ENCODE measurements at places on chromosomes 3 and 15.

GRCh38 chr3:23991683-23992628 lies 46.9 kb downstream of the NR1D2 start:
- DNase-seq, result no peak

DNA sequence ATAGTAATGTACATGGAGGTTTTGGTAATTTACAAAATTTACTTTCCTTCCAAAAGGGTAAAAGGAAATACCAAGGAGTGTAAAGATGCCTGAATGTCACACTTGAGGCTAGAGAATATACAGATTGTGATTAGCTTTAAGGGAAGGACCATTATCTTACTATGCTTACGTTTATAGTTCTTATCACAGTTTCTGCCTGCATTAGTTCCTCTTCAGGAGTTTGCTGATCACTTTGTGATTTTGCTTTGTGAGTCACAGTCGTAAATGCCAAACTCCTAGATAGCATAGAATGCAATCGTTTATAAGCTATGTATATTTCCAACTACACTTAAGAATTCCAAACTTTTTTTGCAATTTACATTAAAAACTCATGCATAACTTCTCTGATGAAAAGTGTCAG lies 1034.6 kb downstream of the DIPK2A start:
- DNase-seq, result no peak

GRCh38 chr3:21672303-21672702 lies 78.7 kb downstream of the ZNF385D start:
- DNase-seq, result no peak

GRCh38 chr15:57109005-57109404 lies 190.6 kb downstream of the TCF12 start:
- DNase-seq, result no peak

DNA sequence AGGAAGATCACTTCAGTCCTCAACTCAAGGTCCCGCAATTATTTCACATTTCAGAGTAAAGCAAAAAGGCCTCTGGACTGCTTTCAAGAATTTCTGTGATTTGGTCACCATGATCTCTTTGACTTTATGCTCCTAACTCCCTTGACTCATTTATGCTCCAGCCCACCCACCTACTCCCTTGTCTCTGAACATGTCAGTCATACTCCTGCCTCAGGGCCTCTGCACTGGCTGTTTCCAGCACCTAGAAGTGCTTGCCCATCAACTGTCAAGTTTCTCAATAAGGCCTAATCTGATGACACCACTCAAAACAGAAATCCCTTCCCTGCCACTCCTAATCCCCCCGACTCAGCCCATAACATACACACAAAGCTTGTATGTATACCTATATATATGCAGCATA lies 36.1 kb upstream of the CSPG5 start:
- no peak for DNase-seq

GRCh38 chr3:46970391-46971091 lies 6.0 kb downstream of the CCDC12 start:
- DNase-seq, result no peak

DNA sequence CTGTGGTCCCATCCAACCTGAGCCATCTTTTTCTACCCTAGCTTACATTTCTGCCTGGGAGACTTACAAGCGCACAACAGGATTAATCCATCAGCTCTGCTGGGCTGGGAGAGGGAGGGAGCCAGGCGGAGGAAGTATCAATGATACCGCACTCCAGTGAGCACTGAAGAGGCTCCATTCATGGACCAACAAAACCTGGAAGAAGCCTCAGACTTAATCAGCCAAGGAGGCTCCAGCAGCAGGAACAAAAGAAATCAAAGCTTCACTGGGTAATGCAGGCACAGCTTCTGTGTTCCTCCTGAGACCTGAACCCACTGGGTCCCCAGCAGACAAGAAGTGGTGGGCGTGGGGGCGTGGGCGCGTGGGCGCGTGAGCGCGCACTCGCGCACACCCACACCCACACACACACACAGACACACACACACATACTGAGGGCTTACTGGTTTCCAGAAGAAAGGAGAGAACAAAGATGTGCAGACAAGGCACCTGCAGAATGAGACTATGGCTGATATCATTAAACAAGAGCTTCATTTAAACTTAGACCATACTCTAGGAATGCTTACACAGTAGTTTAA lies 87.0 kb upstream of the BOC start:
- DNase-seq, result no peak

DNA sequence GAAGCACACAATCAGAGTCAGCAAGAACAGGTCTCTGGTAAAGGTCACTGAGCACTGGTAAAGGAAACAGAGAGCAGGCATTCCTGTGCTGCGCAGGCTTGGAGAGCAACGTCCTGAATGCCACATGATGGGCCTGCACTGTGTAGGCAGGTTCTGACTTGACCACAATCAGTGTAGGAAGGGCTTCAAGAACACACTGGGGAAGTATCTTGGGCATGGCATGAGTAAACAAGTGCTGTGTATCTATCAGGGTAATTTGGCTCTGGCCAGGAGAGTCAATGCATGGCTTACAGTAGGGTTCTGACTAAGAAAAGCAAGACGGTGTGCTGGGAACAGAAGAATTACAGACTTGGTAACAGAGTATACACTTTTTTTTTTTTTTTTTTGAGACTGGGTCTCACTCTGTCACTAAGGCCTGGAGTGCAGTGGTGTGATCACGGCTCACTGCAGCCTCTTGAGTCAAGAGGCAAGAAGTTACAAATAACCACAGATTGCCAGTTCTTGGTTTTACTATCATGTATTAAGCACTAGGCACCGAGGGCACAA lies 30.6 kb downstream of the TBC1D2B start:
- peak; percentile 54 for DNase-seq

GRCh38 chr3:141383555-141384129 lies 15.3 kb downstream of the ZBTB38 start:
- no peak for DNase-seq

GRCh38 chr3:169980055-169980454 lies 13.4 kb downstream of the SEC62 start:
- no peak for DNase-seq

- DNase-seq, result no peak
Observed at GRCh38 chr15:33508703-33509102, 197.9 kb downstream of the RYR3 start.

GRCh38 chr3:105822171-105823123 lies 46.4 kb downstream of the CBLB start:
- DNase-seq, result no peak

GRCh38 chr3:14231998-14232501 lies 53.4 kb downstream of the LSM3 start:
- DNase-seq, result no peak

DNA sequence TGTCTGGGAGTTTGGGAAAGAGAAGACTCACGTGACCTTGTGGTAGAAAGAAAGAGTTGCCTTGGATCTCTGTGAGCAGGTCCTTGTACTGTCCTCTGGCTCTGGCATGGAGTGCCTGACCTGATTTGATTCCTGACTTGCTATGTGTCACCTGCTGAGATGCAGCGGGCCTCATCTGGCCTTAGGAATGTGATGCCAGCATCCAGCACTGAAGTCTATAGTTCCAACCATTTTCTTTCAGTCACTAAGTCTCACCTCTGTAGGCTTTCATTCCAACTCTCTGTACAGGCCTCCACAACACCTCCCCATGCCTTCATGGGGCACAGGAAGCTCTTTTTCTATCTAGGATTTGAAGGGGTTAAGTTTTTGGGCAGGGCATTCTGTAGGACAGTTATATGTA lies 12.1 kb upstream of the OXSR1 start:
- no peak for DNase-seq

GRCh38 chr15:95822961-95823360 lies 507.5 kb upstream of the NR2F2 start:
- no peak for DNase-seq

DNA sequence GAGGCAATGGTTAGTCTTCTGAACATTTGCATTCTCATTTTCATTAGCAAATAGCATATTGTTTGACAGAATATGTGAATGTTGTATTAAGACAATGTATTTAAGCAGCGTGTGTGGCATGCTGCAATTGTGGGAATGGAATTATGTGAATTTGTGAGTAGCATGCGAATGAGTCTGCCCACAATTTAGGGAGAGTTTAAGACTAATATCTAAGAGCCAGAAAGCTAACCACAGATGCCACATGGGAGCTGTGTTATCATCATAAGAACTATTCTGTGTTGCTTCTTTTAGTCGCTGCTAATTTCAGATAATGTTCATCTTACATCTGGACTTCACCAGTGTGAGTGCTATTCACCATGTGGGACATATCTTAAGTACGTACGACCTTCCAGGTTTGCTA lies 494.5 kb downstream of the RBMS3 start:
- DNase-seq, result no peak

DNA sequence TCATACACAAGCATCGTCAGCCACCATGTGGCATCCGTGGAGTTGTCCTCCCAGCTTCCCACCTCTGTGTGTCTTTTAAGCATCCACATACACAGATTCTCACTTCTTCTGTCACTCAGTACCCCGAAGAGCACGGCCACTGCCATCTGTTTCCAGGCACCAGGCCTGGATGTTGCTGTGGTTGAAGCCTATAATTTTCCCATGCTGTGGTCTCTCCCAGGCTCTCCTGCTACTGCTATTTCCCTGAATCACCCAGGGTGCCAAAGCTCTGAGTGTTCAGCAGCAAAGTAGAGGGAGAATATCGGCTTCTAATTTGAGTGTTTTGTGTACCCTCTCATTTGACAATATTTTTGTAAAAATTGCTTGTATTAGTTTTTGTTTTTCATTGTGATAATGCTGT lies 265.7 kb downstream of the DIPK2A start:
- no peak for DNase-seq

- DNase-seq, result no peak
Observed at GRCh38 chr3:49630784-49631183, 43.4 kb upstream of the APEH start.

GRCh38 chr3:83523470-83524073 lies 1435.2 kb upstream of the CADM2 start:
- DNase-seq, result no peak

DNA sequence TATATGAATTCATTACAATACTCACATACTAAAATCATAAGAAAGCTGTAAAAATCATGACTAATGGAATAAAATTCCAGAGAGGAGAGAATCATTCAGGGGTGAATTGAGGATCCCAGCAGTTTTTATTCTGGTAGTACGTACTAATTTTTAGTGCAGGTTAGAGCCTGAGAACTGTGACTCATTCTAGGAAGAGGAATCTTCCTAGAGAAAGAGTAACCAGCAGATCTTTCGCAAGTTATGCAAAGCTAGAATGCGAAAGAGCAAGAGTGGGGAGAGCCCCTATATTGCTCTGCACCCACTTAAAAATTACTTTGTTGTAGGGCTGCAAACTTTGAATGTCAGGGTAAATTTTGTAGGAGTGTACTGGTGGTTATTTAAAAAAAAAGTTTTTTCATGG lies 303.6 kb upstream of the ARPP21 start:
- DNase-seq, result no peak

DNA sequence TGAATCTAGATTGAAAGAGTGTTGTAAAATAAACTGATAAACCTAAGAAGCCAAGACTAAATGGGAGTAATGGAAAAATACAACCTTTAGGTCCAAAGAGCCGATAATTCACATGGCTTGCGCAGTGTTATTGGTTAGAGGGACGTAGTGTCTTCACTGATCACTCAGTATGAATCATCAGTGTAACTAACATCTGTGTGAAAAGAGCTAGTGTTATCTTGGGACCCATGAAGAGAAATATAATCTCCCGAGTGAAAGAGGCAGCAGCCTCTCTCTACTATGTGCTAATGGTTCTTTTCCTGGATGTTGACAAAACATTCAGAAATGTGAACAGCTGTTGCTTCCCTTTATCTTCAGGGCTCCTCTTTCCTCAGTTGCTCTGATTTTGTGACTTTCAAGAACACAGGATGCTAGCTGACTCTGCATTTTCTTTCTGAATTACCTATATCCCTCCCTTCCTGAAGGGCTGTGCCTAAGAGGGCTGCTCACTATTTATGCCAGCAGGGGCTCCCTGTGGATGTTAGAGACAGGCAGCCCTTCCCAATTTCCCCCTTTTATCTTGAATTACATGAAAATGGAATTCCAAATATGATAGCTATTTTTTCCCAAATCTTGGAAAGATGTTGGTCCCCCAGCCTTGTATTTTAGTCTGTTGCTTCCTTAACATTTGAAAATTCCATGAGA lies 128.8 kb downstream of the GRM7 start:
- no peak for DNase-seq

DNA sequence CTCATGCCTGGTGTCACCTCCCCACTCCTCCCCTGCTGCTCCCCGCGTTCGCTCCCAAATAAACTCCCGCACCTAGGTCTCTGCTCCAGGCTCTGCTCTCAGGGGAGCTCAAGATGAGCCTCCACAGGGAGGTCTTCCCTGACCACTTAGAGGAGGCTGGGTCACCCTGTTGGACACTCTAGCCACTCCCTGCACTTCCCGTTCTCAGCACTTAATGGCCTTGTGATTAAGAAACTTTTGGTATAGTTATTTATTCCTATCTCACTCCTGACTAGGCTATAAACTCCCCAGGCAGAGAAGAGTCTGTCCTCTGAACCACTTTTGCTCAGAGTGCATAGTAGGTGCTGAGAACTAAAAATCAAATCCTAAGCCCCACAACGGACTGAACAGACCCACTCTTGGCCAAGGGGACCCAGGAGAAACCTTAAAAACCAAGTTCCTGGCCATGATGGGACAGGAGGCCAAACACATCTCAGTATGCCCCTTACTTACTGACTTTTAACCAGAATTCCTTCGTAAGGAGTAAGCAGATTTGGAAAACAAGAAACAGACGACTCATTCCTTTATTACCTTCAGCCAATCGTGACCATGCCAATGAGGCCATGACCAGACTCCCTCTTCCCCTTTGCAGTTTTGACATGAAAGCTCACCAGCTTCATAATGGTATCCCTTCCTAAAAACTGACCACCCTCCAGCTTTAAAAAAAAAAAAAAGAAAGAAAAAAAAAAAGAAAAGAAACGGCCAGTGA lies 69.0 kb upstream of the HRH1 start:
- DNase-seq, result no peak

DNA sequence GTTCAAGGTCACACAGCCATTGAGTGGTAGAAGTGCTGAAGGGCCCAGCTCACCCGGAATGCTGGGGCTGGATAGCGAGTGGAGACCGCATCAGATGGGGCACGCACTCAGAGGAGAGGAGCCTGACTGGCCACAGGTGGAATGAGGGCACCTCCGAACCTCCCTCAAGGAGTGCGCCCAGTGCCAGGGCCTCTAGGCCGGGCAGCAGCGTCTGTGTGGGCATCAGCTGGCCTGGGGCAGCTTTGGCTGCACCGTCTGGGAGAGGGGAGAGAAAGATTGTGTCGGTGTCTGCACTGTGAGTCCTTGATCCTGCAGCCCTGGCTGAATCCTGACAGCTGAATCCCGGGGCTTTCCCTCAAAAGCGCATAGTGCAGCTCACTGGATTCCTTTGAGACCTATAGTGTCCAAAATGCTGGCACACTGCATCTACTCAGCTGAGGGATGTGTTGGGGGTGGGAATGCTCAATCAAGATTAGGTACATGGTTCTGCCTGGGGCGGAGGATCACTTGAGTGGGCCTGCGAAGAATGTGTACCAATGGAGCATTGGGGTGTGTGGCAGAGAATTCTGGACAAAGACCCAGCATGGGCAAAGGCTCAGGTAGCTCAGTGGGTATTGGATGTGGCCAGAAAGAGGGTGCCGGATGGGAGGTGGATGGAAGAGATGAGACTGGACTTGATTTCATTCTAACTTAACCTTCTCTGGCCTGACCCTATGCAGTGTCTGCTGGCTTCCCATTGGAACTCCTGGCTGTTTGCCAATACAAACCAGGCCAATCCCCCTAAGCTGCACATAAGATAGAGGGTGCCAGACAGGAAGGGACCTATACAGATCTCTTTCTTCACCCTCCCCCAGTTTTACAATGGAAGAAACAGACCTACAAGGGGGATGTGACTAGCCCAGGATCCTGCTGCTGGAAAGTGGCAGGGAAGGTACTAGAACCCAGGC lies 950 bp downstream of the ANKDD1A start:
- DNase-seq, result no peak

- no peak for DNase-seq
Observed at GRCh38 chr3:54819946-54820345, 107.9 kb downstream of the LRTM1 start.

All from activated naive CD4-positive, alpha-beta T cell treated with Interleukin-2 at 50 U/mL for 16 hours (primary cell).